ENCODE measurements at places on chromosomes 7 and 10. TPM values are rescaled to one million over a fixed set of nuclear protein-coding genes. Genes with fewer than 3 reads are reported as not detected.

LIPK gene
- not detected for total RNA-seq

PON3 gene
- total RNA-seq, result 6.1 TPM

STN1 gene
- total RNA-seq, result 37.1 TPM

OR2A2 gene
- total RNA-seq, result not detected

FEZF1 gene
- total RNA-seq, result not detected

ZNF800 gene
- total RNA-seq, result 27.1 TPM

SPDYE2B gene
- total RNA-seq, result not detected

CNPY1 gene
- not detected for total RNA-seq

ATE1 gene
- total RNA-seq, result 47.3 TPM

ZWINT gene
- 1.0 TPM for total RNA-seq

GIMAP7 gene
- total RNA-seq, result 35.0 TPM

CYP26A1 gene
- total RNA-seq, result not detected

NRBF2 gene
- total RNA-seq, result 9.3 TPM

MGMT gene
- 28.1 TPM for total RNA-seq

SORCS1 gene
- 5.8 TPM for total RNA-seq

ZNF488 gene
- total RNA-seq, result 0.40 TPM
